Esophagus muscularis mucosa (tissue), 4 donors: ENCODE measurements at places on chromosomes 11 and 22.

GRCh38 chr11:76379807-76380158, 1.1 kb downstream of the THAP12 start:
- no peak for DNase-seq

DNA sequence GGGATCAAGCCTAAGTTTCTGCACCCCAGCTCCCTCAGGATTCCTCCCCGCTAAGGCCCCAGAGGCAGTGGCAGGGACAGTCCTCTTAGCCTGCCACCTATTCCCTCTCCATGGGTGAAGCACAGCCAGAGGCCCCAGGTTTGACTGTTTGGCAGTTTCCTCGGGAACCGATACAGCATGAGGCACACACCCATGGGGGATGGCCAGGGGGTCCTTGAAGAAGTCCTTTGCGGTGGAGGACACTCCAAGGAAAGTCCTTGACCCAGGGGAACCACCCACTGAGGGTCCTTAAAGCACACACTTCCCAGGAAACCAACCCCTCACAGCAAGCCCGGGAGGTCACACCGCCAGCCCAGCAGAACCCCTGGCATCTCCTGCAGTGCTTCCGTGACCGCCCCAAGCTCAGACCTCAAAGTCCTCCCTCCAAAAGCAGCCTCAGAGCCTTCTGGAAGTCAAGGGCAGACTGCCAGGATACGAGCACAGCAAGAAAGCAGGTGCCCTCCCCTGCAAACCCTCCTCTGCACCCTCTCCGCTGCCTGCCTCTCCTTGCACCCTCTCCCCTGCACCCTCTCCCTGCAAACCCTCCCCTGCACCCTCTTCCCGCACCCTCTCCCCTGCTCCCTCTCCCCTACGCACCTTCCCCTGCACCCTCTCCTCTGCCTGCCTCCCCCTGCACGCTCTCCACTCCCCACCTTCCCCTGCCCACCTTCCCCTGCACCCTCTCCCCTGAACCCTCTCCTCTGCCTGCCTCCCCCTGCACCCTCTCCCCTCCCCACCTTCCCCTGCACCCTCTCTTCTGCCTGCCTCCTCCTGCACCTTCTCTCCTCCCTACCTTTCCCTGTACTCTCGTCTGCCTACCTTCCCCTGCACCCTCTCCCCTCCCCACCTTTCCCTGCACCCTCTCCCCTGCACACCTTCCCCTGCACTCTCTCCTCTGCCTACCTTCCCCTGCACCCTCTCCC, 1.4 kb downstream of the SIGIRR start:
- no peak for DNase-seq

GRCh38 chr11:12725055-12725862, 51.0 kb downstream of the TEAD1 start:
- no peak for DNase-seq

- DNase-seq, result no peak
These were observed 41.2 kb upstream of the GRAMD4 start for GRCh38 chr22:46578824-46579561.

- no peak for DNase-seq
These were observed 15.0 kb upstream of the BIRC3 start for GRCh38 chr11:102302241-102302640.

- no peak for DNase-seq
These were observed 97.1 kb downstream of the RELT start for GRCh38 chr11:73473252-73473651.

GRCh38 chr22:38069372-38070249, 12.4 kb downstream of the PICK1 start:
- DNase-seq, result no peak

- no peak for DNase-seq
These were observed 27.8 kb upstream of the SHISAL1 start for GRCh38 chr22:44340271-44341239.

GRCh38 chr11:17734986-17735817, 621 bp downstream of the KCNC1 start:
- no peak for DNase-seq

DNA sequence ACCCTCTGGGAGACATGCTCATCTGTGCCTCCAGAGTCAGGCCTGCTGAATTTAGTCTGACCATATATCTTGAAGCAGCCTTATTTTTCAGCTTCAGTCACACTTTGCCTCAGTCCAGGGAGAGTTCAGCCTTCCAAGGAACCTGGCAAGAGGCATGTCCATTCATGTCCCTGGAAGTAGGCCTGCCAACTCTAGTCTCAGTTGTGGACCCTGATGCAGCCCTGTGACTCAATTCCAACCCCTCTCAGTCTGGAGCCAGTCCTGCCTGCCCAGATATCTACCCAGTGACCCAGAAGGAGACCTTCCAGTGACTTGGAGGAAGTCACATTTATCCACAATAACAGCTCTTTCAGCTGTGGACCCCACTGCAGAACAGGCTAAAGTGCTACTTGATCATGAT, 566.6 kb downstream of the TMEM135 start:
- DNase-seq, result no peak

DNA sequence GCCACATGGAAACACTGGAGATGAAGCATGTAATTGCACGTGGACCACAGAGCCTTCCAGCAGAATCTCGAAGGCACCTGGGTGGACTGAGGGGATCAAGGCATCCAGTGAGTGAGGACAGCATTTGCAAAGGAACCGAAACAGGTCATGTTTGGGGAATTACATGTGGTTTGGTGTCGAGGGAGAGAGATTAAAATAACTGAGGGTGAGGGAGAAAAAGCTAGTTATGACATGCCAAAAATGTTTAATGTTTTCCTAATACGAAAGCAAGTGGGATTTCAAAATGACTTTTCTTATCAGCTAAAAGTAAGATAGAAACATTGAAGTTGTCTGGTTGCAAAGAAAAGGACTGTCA, 157.1 kb downstream of the BLID start:
- DNase-seq, result no peak

DNA sequence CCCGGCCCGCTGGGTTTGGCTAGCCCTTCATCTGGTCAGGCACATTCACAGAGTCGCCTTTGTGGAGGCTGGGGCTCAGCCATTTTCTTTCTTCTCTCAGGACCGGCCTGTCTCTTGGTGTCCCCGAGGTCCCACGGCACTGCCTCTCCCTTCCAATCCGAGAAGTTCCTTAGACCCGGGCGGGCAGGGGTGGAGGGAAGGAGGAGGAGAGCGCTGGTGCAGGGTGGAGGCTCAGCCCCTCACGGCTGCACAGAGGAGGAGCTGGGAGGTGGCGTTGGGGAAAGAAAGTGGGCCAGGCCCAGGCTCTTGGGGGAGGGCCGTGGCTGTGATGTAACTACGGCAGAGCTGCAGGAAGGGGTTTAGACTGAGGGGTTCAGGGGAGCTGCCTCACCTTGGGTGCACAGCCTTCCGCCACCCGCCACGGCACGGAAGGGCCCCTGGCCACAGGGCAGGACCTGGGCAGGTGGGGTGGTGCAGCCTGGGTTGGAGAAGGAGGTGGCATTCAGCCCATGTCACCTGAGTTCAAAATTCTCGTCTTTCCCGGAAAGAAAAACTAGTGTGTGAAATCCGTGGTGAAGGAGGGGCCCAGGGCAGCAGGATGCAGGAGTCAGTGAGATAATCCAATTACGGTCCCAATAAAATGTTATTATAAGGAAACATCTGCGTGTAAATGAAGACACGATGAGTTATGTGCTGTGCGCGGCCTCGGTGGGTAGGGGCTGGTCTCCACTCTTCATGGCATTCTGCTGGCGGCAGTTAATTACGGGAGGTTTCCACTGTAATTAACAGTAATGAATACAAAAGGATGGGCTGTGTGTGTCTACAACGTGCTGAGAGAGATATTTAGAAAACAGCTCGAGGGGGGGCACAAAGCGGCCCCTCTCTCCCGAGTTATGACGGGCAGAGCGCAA, 1.7 kb downstream of the BRSK2 start:
- no peak for DNase-seq
